ENCODE measurements at places on chromosomes 1 and 21.

- ATAC-seq = no peak
Observed at GRCh38 chr1:208272713-208273112, 28.5 kb upstream of the PLXNA2 start.

GRCh38 chr1:11746795-11747487 lies 11.0 kb downstream of the AGTRAP start:
- ATAC-seq = no peak

- ATAC-seq = no peak
Observed at GRCh38 chr1:233295975-233296322, 424 bp upstream of the PCNX2 start.

GRCh38 chr1:229535230-229535629 lies 23.3 kb downstream of the ABCB10 start:
- no peak for ATAC-seq

DNA sequence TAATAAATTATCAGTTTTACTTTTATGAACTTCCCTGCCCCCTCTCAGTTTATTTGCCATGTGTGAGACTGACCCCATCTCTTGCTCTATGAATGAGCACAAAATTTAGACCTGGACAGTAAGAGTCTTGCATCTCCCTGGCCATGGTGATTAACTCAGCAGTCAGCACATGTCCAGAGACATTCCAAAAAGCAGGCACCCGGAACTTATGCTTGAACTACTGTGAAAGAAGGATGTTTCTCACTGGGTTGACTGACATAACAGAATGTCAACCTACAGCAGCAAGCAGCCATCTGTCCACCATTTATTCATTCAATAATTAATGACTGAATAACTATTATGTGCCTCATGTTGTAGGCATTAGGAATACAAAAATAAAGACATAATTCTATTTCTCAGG lies 11.3 kb upstream of the SEC16B start:
- no peak for ATAC-seq

- ATAC-seq = peak; percentile 71
Observed at GRCh38 chr1:186283374-186283773, 91.7 kb downstream of the TPR start.

DNA sequence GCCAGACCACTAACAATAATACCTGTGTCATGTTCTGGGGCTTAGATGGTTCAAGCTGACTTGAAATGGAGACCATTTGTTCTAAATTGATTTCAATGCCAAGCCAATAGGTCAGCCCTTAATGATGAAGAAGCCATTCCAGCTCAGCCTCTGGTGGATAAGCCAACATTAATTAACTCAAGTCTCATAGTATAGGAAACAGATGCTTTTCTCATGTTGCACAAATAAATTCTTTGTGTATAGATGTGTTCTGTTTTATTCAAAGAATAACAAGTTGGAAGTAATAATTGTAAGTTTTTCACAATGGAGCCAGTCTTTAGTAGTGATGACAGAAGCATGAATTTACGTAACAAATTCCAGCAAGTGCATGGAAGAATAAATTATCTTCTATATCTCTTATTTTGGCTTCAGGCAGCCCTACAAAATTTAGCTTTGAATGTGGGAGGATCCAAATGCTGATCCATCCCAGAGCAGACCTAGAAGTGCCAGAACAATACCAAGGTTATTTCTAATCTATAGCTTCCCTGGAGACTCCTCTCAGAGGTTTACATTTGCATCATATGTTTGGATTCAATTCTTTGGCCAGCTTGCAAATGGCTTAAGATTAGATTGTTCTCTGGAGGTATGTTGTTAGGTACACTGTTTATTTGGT lies 42.2 kb upstream of the C1orf105 start:
- ATAC-seq = no peak

DNA sequence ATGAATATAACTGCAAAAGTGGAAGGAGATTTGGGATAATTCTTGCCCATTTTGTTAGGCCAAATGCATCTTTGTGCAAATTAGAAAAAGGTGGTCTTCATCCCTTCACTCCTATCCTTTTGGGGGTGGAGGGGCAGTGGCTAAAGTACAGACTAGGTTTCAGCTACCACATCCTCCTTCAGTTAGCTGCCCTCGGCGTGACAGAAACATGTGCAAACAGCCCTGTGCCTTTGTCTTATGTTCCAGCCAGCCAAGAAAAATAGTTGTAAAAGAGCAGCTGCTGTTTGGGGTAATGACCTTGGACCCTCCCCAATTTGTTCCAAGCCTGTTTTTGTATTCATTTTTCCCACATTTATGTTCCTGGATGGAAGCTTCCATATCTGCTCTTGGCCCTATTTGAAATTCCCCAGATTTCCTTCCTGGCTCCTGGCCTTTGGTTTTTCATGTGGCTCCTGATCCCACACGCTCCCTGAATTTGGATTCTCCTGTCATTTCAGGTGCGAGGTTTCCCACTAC lies 8.3 kb upstream of the LGALS8 start:
- ATAC-seq = no peak

- no peak for ATAC-seq
Observed at GRCh38 chr1:200260597-200261335, 149.1 kb downstream of the ZNF281 start.

- ATAC-seq = peak; percentile 62
Observed at GRCh38 chr1:182713939-182714338, 29.6 kb upstream of the RGS8 start.

DNA sequence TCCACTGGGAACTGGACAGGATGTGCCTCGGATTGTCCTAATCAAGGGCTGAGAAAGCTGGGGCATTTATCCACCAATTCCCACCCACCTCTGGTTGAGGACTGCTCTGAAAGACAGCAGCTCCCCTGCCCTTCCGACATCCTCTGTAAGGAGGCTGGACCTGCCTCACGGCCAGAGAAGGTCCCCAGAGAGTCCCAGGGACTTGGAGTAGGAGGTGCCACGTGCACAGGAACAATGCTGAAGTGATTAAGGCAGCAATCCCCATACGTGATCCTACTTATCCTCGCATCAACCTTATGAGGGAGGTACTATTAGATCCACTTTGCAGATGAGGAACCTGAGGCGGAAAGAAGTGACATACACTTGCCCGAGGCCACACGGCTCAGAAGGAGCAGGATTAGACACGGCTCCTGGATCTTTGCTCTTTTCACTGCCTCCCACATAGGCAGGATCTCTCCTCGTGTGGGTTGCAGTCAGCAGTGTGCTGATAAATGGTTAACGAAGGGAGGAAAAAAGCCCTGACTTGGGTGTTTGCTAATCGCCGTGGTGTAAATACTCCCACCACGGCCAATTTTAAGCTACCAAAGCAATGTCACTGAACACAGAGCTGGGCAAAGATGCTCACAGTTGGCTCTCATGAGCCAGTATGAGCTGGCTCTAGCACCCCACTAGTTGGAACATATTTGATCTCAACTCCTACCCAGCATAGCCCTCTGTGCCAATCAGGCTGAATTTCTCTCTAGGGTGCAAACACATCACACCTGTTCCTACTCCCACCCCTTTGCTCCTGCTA lies 18.6 kb upstream of the LDLRAP1 start:
- no peak for ATAC-seq

- no peak for ATAC-seq
Observed at GRCh38 chr1:212549503-212550017, 59.0 kb upstream of the ATF3 start.

- no peak for ATAC-seq
Observed at GRCh38 chr1:55329091-55329490, 113.9 kb upstream of the USP24 start.

- peak; percentile 88 for ATAC-seq
Observed at GRCh38 chr1:12127206-12127810, 39.5 kb upstream of the TNFRSF1B start.

DNA sequence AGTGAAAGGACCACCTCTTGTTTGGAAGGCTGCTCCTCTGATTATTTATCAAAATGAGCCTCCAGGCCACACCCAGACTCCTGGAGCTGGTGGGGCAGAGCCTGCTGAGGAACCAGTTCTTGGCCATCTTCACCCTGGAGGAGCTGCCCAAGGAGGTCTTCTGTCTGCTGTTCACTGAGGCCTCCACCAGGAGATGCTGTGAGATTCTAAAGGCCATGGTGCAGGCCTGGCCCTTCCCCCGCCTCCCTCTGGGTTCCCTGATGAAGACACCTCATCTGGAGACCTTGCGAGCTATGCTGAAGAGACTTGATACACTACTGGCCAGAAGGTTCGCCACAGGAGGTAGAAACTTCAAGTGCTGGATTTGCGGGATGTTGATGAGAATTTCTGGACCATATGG lies 61.7 kb upstream of the GJA8 start:
- ATAC-seq = no peak

GRCh38 chr1:232398823-232399222 lies 231.1 kb downstream of the SIPA1L2 start:
- no peak for ATAC-seq

DNA sequence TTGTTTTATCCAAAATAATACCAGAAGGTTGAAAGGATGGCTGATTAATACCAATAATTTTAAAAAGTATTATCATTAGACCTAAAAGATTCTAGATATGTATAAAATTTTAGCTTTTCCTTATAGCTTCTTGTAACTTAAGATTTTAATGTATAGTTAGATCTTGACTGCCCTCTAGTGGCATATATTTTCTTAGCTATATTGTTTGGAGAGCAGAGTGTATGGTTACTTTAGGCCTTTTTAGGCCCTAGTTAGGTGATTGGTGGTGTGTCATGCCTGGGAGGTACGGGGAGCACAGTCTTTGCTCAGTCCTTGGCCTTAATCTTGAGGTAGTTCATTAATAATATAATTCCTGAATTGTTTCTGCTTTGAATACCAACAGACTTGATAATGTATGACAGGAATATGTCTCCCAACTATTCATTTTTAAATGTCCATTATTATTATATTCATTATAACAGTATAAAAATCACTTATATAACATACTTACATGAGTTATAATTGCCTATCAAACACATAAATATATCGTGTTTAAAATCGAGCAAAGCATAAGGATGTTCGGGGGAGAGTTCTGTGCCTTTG lies 328.4 kb downstream of the ZP4 start:
- ATAC-seq = no peak

- ATAC-seq = peak; percentile 67
Observed at GRCh38 chr1:21344750-21345443, 54.6 kb upstream of the ECE1 start.

- no peak for ATAC-seq
Observed at GRCh38 chr1:37667023-37667671, 25.2 kb upstream of the CDCA8 start.

- ATAC-seq = no peak
Observed at GRCh38 chr1:58768971-58769808, 14.7 kb downstream of the JUN start.

DNA sequence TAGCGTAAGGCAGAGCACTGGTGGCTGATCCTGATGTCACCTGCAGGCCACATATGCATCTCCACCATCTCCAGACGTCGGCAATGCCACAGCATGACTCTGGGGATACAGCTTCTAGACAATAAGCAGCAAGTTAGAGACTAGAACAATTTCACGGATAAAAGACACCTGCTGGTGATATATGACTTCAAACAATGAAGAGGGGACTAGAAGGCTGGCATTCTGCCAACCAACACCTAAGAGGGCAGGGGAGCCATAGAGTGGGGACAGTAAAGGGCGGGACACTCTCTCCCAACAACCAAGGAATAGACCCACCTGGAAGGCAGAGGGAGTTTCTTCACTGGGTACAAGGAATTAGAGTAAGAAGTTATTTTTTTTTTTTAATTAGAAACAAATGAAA lies 126.7 kb downstream of the SIM2 start:
- no peak for ATAC-seq

DNA sequence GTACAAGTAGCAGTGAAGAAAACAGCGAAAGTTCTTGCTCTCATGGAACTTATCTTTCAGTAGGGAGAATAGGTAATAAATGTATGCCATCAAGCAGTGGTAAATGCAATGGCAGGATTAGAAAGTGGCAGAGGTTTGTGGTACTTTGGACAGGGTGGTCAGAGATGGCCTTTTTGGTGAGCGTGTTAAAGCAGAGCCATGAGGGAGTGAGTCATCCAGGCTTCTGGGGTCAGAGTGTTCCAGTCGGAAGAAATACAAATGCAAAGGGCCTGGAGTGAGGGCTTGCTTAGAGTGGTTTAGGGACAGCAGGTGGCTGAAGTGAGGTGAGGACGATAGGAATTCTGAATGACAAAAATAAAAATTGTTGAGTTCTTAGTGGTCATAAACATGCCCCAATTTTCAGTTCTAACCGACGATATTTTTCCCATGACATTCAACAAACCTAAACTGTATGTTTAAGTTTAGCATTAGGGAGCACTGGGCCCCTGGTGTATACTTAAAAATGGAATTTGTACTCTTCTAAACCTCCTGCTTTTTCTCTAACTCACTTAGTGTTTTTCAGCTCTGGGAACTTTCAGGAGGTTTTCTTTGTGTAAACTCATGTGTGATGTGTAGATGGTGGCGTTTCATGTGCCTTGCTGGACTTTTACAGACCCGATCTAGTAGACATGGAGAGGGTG lies 78.2 kb downstream of the MACF1 start:
- ATAC-seq = no peak

DNA sequence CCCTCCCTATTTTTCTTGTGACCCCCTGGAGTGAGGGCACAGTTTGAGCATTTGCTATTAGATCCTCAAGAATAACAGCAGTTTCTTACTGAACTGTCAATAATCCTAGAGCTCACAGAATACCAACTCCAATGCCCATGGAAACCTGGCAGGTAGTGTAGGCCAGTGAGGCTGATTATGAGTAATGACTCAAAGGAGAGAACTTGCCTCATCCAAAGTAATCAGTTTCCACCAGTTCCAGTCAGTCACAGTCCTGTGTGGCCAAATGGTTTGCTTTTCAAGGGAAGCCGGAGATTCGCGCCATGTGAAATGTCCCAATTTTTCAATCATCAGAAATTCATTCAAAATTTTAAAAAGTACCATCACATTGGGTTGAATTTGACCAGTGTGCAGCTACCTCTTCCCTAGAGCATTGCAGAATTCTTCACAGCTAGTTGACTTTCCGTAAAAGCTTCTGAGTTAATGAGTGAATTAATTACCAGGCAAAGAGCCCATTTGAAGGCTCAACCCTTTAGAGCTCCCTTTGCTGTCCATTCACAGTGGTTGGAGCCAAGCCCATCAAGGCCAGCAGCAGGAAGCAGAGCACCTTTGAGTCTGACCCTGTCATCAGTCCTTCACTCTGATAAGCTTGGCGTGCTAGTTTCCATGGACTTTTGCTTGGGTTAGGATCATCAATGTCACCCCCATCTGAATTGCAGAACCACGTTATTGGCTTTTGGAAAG lies 170.3 kb downstream of the KAZN start:
- ATAC-seq = no peak

- ATAC-seq = no peak
Observed at GRCh38 chr1:41719590-41719989, 199.1 kb downstream of the HIVEP3 start.

DNA sequence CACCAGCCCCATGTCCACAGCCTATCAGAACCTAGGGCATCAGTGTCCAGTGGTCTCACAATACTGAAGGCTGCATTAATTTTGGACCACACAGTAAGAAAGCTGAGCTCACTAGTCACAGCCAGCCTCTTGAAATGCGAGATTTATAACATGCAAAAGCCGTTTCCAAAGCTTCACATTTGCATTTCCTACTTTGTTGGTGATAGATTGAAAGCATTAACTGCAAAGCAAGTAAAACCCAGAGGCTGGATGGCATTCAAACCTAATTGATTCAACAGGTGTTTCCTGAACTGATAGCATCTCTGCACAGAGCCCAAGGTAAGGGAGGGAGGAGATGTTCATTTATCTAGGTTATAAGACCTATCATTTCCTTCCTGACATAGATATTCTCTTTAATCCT lies 410.1 kb downstream of the OMA1 start:
- ATAC-seq = no peak
